Muscle of back (tissue), 13 donors: ENCODE measurements at places on chromosomes 6 and 20.
A peak's percentile ranks its signal among the peaks of the same experiment; 100 is the strongest.

- DNase-seq: peak; percentile 81
Measured at GRCh38 chr6:28648035-28648877, 122.6 kb downstream of the GPX5 start.

DNA sequence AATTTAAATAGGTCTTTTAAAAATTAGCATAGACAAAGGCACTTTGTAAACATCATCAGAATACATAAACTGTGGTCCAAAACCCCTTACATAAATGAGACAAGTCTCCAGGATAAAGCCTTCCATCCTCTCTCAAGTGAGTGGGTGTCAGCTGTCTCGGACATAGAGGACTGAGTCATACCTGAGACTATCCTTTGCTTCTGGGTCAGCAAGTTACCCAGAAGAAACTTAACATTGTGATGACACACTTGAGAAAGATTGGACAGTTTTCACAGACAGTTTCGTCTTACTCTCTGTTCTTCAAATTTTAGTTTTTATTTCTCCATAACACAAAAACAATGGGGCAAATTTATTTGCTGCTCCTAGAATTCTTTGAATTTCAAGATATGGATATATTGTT lies 838.0 kb downstream of the DHX35 start:
- DNase-seq: no peak

DNA sequence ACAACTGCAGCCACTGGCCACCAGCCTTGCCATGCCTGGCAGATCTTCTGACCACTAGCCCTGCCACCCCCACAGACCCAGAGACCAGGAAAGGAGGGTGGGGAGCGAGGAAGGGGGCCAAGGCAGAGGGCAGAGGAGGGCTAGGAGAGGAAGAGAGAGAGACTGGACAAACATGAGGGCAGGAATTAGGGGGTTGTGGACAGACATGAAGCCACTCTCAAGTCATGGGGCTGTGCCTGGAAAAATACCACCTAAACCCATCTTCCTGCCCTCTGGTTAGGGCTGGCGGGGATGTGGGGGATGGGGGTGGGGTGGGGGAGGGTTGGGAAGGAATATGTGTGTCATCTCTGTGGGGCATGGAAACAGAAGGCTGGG lies 1.4 kb upstream of the SLC29A1 start:
- DNase-seq: no peak

- DNase-seq: no peak
Measured at GRCh38 chr6:34170346-34170745, 24.5 kb upstream of the GRM4 start.

GRCh38 chr20:39225978-39226377 lies 263.8 kb downstream of the DHX35 start:
- DNase-seq: no peak

GRCh38 chr6:43680308-43681200 lies 7.0 kb downstream of the MRPS18A start:
- DNase-seq: peak; percentile 83

- peak; percentile 32 for DNase-seq
Measured at GRCh38 chr6:89792881-89793280, 26.7 kb downstream of the MDN1 start.

- no peak for DNase-seq
Measured at GRCh38 chr20:33178726-33179125, 10.8 kb downstream of the BPIFA2 start.

DNA sequence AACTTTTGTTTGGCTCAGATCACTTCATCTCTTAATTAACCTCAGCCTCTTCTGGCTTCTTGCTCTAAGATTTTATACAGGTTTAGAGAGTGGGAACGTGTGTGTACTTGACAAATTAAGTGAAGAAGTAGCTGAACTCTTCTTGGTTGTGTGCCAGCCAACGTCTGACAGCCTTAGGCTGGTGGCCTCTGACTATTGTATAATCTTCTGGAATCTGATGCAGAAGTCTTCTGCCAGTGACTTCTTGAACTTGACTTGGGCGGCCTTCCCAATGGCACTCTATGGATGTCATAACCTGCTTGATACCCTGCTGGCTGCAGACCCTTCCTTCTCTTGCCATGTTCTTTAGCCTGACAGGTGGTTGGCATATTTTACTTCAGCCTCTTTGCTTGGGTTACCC lies 660.5 kb downstream of the DOK5 start:
- no peak for DNase-seq

GRCh38 chr20:7820897-7821296 lies 119.4 kb downstream of the HAO1 start:
- DNase-seq: no peak

- DNase-seq: no peak
Measured at GRCh38 chr6:132567566-132567965, 2.6 kb upstream of the TAAR6 start.

- DNase-seq: no peak
Measured at GRCh38 chr20:41599699-41600104, 18.5 kb downstream of the CHD6 start.

GRCh38 chr20:49906101-49906604 lies 9.2 kb downstream of the SPATA2 start:
- no peak for DNase-seq

DNA sequence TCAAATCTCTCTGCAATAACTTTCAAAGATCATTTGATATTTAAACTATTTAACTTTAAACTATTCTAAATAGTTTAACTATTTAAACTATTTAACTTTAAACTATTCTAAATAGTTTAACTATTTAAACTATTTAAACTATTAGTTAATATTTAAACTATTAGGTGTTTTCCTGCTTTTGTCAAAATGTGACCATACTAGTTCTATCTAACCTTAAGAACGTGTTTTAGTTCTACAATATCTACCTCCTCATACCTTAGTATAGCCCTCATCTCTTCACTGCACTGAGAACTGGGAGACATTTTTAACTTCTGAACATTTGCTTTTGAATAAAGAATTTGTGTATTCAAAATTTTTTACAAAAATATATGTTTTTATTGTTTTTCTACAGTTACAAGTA lies 429.1 kb downstream of the ADGRB3 start:
- no peak for DNase-seq

DNA sequence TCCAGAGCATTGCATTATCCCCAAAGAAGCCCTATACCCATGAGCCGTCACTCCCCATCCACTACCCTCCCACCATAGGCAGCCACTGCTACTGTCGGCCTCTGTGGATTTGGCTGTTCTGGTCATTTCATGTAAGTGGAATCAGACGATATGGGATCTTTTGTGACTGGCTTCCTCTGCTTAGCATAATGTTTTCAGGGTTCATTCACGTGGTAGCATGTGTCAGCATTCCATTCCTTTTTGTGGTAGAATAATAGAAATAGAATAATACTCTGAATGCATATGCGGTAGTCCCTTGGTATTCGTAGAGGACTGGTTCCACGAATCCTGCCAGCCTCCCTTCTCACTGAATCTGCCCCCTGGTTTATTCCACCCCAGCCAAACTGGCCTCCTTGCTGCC lies 402.6 kb upstream of the SULF2 start:
- DNase-seq: no peak

DNA sequence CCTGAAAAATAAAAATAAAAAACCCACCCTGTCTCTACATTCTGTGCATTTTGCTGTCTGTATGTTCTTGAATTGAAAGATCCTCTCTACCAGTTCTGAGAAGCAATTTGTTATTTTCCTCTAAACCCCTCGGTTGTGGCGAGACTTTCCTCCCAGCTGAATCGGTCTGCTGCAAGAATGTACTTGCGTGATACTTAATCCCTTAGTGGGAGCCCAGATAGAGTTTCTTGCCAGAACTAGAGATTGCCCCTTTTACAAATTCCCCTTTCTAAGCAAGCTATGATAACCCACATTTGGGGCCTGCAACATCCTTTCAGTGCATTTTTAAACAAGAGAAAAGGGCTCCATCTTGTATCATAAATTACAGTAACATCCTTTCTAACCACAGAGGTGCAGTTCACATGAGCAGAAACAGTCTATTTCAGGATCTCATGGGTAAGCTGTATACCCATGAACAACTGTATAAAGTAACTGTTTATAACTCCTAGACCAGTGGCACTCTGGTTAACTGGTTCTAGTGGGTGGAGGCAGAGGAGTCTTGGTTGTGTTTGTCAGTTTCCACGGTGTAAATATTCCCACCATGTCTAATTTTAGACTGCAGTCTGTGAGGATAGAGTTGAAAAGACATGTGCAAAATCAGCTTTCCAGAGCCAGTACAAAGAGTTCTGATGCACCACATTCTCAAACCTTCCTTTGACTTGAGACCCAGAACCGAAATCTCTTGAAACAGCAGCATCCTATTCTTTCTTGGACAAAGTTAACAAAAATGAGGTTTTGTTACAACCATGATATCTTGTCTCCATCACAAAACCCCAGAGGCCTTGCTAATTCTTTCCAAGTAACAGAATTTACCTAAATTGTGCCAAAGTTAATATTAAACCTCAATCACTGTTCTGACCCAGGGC lies 113.1 kb upstream of the ZNF217 start:
- DNase-seq: peak; percentile 58

- no peak for DNase-seq
Measured at GRCh38 chr6:68013780-68014515, 621.1 kb upstream of the ADGRB3 start.

DNA sequence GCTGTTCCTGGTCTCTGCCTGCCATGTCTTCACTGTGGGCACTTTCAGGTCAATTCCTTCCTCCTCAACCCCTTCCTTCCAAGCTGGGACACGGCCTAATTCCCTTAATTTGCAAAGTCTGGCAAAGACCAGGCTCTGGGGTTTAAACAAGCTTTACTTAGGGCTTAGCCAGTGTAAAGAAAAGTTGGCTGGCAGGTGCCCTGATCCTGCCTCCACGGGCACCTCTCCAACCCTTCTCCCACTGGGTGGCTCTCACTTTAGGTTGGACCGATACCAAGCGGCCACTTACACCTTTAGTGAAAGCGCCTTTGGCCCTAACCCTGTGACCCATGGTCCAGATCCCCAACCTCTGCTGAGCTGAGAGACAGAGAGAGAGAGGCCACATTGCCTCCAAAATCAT lies 13.7 kb upstream of the MLN start:
- DNase-seq: no peak

DNA sequence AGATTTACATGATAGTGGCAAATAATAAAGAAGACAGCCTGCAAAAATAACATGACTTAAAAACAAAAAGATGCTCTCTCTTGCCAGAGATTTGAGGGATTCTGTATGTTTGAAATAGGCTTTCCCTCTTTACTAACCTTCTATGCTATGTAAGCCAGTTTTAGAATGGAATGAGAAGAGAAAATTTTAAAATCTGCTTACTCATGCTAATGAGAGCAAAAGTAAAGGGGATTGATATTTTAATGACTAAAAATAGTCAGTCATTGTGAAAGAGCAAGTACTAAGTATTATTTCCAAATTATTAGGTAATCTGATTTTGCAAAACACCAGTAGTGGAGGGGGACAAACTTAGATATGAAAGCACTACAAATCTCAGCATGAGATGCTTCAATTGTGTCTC lies 563.3 kb upstream of the ADGRB3 start:
- DNase-seq: no peak

DNA sequence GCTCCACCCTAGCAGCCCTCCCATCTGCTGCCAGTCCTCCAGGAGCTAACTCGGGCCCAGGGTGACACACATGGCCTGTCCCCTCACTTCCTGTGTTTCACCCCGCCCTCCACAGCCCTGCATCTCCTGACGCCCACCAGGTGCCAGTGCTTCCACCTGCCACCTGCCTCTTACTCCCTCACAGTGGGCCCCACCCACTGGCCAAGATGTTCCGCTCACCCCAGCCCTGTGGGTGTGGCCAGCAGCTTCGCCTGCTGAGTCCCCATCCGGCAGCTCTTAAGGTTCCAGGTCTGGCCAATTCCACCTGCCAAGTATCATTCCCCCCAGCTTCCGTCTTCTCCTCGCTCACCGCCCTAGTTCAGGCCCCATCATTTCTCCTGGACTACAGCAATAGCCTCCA lies 184.1 kb downstream of the MBOAT1 start:
- DNase-seq: no peak

DNA sequence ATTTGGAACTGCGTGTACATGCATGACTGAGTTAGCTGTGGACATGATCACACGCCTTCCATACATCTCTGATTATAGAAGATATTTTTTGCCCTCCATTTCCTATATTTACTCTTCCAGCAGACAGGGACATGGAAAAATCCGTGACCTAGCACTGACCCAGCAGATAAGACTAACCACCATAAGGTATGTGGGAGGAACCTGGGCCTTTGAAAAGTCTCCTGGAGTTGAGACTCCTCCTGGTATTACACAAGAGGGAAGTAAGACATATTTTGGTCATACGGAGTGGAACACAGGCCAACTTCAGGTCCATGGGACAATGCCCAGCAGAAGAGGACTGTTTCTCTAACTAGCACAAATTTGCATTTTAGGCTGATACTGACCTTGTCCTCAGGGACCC lies 13.7 kb upstream of the SIRPB1 start:
- no peak for DNase-seq

- no peak for DNase-seq
Measured at GRCh38 chr6:119313937-119314884, 35.4 kb downstream of the MAN1A1 start.

DNA sequence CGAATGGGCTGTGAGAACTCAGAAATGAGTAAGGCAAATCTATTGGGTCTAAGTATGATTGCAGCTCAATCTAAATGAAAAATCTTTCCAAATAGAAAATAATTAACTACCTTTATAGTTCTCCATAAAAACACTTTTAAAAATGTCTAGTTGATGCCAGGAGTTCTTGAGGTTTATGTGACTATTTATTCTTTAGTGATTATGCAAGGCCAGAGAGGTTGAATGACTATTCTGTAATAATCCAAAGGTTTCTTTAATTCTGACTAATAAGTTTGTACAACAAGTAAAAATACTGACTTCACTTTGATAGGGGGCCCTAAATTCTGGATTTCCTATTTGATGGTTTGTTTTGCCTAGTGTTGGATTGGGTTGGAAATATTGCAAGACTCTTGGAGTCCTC lies 461.2 kb downstream of the EPM2A start:
- DNase-seq: no peak

DNA sequence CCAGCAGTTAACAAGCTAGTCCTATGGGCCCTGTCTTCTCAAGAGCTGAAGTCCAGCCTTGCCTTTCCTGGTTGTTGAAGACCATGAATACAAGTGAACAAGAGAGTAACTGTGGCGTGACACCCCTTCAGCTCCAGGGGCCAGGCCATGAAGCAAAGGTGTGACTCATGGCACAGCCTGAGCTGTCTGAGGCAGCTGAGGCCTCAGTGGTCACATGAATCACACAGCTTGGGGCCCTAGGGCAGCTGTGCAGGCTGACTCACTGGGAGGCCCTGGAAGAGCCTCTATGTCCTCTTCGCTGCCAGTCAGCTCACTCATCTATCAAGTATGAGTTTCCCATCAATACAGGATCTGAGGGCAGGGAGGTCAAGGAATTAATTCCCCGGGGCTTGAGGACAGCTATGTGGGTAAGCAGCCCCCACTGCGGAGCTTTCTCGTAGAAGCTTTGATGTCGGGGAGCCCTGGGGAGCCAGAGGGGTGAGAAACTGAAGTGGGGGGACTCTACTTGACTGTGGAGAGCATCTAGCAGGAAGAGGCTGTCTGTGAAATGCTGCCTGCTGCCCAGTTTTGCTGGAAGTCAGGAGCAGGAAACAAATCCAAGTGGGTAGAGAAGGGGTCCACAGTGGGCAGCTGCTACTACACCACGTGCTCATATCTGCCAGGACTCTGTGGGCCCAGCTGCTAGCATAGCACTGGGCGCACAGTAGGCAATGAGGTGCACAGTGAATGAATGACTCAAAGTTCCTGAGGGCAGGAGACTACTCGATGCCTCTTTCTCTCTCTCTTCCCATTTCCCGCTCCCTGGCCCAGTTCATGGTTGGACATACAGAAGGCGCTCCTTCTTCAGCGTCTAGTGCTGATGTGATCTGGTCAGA lies 13.7 kb upstream of the FAM83C start:
- DNase-seq: peak; percentile 97
